H4 (cell line): ENCODE measurements at places on chromosomes 3 and 15. TPM values are rescaled to one million over a fixed set of nuclear protein-coding genes. Genes with fewer than 3 reads are reported as not detected.

HIGD2B gene
- not detected in 2 replicates for total RNA-seq

ISLR gene
- 0.06 TPM in 1 of 2 replicates, not detected in the other for total RNA-seq

EAF1 gene
- total RNA-seq: 13.1 and 15.8 TPM in 2 replicates

PPP4R2 gene
- 18.4 and 30.0 TPM in 2 replicates for total RNA-seq

COL7A1 gene
- total RNA-seq: 6.8 and 7.0 TPM in 2 replicates

GOLGA8O gene
- 0.10 TPM in 1 of 2 replicates, not detected in the other for total RNA-seq

CRELD1 gene
- total RNA-seq: 7.4 and 8.7 TPM in 2 replicates

SPSB4 gene
- total RNA-seq: 1.9 and 2.2 TPM in 2 replicates

CKMT1A gene
- 0.10 and 1.1 TPM in 2 replicates for total RNA-seq

PEAK1 gene
- 2.6 and 2.9 TPM in 2 replicates for total RNA-seq

LPCAT4 gene
- total RNA-seq: 7.4 and 12.0 TPM in 2 replicates

HYAL1 gene
- not detected in 2 replicates for total RNA-seq

DNA sequence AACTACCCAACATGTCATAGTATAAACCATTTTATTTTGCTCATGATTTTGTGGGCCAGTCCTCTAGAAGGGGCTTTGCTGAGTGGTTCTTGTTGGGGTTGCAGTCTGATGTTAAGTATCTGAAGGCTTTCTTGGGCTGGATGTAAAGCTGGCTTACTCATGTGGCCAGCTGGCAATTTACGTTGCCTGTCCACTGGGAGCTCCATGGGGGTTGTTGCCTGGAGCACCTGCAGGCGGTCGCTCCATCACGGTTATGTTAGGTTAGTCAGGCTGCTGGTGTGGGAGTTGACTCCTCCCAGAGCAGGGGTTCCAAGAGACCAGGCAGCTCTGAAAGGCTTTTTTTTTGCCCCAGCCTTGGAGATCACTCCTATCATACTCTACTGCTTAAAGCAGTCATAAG is 98.1 kb downstream of the NR1D2 start:
- DNase-seq: no peak

DNA sequence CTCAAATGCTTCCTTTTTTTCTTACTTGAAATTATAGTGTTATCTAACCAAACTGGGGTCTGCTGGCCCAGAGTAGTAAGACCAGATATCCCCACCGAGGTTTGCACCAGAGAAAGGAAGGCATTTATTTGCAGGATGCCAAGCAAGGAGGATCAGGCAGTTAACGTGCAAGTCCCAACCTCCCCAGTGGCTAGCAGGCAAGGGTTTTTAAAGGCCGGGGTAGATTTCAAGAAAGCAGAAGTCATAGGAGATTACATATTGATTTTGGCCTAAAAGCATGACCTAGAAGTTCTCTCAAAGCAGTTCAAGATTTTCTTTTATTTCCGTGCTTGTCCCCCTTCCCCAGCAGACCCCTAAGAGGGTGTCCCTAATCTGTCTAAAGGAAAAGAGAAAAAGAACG is 32.8 kb upstream of the STRIT1 start:
- DNase-seq: no peak

DNA sequence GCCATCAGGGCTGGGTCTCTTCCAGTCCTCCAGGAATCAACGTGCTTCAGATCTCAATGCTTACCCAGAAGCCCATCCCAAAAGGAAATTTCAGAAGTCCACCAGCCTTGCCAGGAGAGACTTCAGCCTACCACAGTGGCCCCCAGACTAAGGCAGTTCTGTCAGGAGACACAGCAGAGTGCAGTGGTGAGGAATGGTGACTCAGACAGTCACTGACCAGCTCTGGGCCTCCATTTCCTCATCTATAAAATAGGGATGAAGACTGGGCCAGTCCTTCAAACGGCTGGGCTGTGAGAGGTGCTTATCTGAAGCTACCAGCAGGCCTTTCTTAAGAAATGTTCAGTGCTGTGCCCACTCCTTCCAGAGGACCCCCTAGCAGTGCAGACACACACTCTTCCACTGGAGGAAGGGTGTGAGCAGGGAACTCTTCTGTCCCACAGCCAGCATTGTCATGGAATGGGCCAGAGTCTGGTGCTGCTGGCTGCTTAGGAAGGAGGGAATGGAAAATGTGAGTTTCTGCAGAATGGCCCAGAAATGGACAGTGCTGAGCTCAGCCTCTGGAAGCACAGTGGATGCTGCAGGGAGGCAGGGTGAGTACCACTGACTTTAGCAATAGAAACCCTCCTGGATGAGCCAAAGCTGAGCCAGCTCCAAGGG is 41.6 kb upstream of the DUSP7 start:
- no peak for DNase-seq

GRCh38 chr3:35295906-35296305 is 343.4 kb upstream of the ARPP21 start:
- DNase-seq: no peak

DNA sequence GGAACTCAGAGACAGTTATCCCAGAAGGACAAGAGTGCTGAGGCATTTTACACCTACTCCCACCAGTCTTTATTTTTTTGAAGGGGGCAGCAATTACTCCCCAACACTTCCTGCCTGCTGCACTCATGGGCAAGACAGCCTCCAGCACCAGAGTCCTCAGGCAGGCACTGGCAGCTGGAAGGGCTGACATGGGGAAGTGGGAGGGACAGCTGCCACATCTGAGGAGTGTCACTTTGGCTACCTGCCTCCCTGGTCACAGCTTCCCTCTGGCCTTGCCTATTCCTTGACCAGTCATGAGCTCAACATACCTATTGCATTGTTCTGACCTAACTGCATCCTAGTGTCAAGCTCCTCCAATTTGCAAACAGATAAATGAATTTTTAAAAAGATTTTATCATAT is 10.2 kb upstream of the LACTB start:
- peak; percentile 3 for DNase-seq

- DNase-seq: no peak
Measured at GRCh38 chr15:88912500-88912921, 668 bp downstream of the MFGE8 start.

DNA sequence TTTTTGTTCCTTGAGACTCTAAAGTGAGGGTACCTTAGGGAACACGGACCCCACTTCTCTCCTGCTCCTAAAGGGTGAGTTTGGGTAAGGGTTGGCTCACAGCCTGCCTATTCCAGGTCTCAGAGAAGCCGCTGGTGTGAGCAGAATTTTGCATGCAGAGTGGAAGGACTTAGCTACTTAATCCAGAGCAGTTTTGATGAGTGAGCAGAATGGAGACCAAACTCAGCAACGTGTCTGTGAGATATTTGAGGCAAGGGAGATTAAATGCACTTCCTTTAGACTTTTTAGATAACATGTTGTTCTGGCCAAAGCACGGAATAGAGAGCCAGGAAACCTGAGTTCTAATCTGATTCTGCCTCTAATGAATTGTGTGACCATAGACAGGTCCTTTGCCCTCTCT is 5.1 kb downstream of the SLC24A1 start:
- DNase-seq: no peak

DNA sequence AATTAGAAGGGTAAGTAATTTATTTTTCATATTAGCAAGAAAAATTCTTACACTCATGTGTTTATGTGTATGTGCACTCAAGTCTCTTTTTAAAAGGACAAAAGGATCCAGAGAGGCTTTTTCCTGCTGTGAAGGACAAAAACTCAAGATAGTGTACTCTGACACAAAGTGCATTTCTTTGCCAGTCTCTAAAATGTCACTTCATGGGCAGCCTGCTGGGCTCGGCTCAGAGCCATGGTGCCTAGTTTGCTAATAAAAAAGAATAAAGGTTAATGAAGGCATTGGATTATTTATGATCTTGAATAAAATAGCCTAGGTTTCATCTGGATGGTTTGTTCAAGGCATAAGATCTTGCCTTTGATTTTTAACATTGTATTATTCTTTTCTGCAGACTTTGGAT is 989.0 kb downstream of the TBL1XR1 start:
- no peak for DNase-seq

DNA sequence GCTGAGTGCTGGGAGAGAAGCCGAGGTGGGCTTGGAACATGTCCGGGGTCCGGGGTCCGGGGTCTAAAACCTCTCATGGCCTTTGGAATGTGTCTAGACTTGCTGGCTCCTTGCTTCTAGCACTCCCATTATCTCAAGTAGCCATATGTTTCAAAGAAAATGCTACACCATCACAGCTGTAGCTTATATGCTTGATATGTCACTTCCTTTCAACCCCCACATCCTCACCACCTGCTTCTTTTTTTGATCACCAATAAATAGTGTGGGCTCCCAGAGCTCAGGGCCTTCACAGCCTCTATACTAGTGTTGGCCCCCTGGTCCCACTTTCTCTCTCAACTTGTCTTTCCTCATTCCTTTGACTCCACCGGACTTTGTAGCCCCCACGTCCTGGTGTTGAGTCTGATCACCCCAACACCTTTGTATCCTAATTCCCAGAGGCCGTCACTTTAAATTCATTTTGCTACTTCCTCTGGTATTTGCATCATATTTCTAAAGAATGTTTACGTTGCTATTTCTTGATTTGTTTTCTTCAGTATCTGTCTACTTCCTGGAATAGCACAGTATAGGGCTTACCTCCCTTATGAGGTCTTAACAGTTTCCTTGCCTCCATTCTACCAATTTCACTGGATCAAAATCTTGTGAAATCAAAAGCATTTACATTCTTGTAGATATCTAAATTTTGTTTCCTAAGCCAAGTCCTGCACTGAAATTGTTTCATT is 71.9 kb upstream of the CHRNB4 start:
- no peak for DNase-seq

GRCh38 chr3:125683067-125683829 is 88.0 kb upstream of the OSBPL11 start:
- no peak for DNase-seq

DNA sequence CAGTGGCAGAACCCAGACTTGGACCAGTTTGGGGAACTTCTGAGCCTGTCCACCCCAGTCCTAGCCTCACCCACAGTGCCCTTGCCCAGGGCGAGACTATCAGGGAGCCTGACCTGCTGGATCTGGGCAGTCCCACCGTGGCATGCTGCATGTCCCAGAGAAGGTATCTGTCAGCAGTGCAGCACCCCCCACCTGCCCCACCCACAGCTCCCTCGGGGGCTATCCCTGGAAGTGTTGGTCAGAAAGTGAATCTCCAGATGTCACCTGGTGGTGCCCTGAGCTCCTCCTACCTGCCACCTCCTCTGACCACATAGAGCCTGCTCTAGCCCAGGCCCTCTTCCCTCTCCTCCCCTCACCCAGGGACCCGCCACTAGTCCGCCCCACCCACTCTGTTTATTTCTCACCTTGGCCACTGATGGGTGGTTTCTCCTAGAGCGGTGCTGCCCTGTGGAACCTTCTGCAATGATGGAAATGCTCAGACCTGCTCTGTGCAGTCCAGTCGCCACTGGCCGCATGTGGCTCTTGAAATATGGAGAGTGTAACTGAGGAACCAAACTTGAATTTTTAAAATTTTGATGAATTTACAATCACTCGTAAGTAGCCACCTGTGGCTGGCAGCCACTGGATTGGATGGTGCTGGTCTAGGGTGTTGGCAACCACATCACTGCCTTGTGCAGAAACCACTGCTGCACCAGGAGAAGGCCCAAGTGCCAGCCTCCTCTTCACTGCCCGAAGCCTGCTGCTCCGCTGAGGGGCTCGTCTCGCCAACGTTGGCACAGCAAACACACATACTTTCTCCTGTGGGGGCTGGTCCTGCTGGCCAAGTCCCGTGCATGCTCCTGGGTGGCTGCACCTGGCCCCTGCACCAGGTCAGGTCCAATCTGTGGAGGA is 13.1 kb downstream of the HDAC11 start:
- DNase-seq: no peak

DNA sequence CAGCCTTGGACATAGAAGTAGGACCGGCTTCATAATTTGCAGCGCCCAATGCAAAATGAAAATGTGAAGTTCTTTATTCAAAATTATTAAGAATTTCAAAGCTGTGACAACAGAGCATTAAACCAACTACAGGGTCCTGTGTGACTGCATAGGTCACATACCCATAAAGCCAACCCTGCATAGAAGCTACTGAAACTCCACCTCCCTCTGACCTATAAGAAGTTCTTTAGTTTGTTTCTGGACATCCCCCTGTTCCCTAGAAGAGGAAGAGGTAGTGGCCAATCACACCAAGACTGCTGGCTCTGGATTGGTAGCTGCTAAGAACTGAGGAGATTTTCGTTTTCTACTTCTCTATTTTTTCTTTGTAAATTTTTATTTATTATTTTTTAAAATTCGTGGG is 9.0 kb upstream of the SELENOT start:
- DNase-seq: no peak

DNA sequence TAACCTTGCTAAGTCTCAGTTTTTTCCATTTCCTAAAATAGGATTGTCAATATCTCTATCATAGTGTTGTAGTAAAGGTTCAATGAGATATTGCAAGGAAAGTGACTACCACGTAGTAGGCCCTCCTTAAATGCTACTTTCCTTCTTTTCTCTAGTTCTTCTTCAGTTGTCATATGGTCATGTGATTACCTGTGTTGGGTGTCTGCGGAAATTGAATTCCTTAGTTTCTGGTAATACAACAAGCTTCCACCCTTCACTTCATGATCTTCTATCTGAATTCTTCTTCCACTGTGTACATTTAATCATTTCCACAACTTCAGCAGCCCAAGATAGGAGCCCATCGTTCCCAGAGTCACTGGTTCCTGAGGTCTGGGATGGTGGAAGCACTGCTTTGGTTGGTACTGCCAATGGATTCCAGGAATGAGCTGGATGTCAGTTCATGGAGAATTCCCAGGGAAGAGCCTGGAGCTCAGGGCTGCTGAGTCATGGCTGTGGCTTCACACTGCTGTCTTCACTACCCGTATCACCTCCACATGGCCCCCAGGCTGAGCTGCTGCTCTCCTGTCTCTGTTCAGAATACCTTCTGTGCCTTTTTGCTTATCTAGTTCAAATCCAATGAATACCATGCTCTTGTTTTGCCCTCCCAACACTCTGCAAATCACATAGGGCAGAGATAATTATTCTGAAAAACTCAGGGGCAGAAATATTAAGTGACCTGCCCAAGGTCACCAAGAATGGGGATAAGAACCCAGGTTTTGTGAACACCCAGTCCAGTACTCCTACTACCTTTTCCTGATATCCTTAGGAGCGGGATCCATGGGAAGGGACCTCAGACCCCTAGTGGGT is 98.6 kb downstream of the RPL39L start:
- DNase-seq: peak; percentile 57

GRCh38 chr3:58492494-58492905 is 604 bp downstream of the KCTD6 start:
- DNase-seq: no peak

DNA sequence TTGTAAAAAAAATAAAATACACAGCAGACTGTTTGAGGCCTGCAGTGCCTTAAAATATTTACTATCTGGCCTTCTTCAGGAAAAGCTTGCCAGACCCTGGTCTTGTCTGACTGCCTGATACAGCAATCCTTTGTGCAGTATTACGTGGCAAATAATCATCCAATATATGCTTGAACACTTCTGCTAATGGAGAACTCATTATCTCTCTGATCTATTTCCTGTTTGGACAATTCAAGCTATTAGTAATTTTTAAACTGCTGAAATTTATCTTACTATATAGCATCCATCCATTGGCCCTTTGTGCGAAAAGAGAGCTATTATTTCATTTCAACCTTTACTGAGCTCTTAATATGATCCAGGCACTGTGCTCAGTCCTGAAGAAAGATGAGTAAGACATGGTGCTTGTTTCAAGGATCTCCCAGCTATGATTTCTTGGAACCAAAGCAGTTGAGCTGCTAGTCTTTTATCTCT is 15.9 kb downstream of the ATG7 start:
- DNase-seq: no peak

GRCh38 chr3:111303760-111304159 is 232.1 kb downstream of the NECTIN3 start:
- no peak for DNase-seq

GRCh38 chr15:39248204-39248603 is 332.7 kb upstream of the THBS1 start:
- DNase-seq: peak; percentile 75

- DNase-seq: no peak
Measured at GRCh38 chr15:80730387-80730786, 35.3 kb downstream of the ABHD17C start.

GRCh38 chr3:140794507-140794906 is 116.6 kb downstream of the TRIM42 start:
- no peak for DNase-seq

GRCh38 chr3:170811928-170812591 is 57.9 kb downstream of the RPL22L1 start:
- DNase-seq: peak; percentile 83
